Brain (organoid and tissue), 16 donors: ENCODE measurements at places on chromosomes 5 and 9. TPM values are rescaled to one million over a fixed set of nuclear protein-coding genes. Genes with fewer than 3 reads are reported as not detected.

AMBP gene
- polyA plus RNA-seq = not detected

SVEP1 gene
- polyA plus RNA-seq = 0.49 TPM

TRIM36 gene
- 19.6 TPM for polyA plus RNA-seq

AFAP1L1 gene
- 6.2 TPM for polyA plus RNA-seq

KLF4 gene
- 9.1 TPM for polyA plus RNA-seq

ZNF169 gene
- 2.0 TPM for polyA plus RNA-seq

DNM1 gene
- polyA plus RNA-seq = 191 TPM

CLTA gene
- polyA plus RNA-seq = 447 TPM

MRPS30 gene
- polyA plus RNA-seq = 27.2 TPM

SYNPO gene
- 50.7 TPM for polyA plus RNA-seq

KCNV2 gene
- polyA plus RNA-seq = not detected

OLFM1 gene
- polyA plus RNA-seq = 202 TPM

RICTOR gene
- 1.3 TPM for polyA plus RNA-seq

CD180 gene
- 0.19 TPM for polyA plus RNA-seq

SPATA31D4 gene
- not detected for polyA plus RNA-seq

NSUN2 gene
- 27.8 TPM for polyA plus RNA-seq

FGFR4 gene
- 0.36 TPM for polyA plus RNA-seq

CYLC2 gene
- polyA plus RNA-seq = not detected

RAB24 gene
- polyA plus RNA-seq = 17.3 TPM

EIF4EBP3 gene
- polyA plus RNA-seq = 14.9 TPM

RASGEF1C gene
- polyA plus RNA-seq = 3.4 TPM

DNAI1 gene
- polyA plus RNA-seq = 1.7 TPM

TLX3 gene
- 11.1 TPM for polyA plus RNA-seq

ARHGEF37 gene
- polyA plus RNA-seq = 12.7 TPM
